Astrocyte of the hippocampus (primary cell): ENCODE measurements at places on chromosomes 3 and 15.

DNA sequence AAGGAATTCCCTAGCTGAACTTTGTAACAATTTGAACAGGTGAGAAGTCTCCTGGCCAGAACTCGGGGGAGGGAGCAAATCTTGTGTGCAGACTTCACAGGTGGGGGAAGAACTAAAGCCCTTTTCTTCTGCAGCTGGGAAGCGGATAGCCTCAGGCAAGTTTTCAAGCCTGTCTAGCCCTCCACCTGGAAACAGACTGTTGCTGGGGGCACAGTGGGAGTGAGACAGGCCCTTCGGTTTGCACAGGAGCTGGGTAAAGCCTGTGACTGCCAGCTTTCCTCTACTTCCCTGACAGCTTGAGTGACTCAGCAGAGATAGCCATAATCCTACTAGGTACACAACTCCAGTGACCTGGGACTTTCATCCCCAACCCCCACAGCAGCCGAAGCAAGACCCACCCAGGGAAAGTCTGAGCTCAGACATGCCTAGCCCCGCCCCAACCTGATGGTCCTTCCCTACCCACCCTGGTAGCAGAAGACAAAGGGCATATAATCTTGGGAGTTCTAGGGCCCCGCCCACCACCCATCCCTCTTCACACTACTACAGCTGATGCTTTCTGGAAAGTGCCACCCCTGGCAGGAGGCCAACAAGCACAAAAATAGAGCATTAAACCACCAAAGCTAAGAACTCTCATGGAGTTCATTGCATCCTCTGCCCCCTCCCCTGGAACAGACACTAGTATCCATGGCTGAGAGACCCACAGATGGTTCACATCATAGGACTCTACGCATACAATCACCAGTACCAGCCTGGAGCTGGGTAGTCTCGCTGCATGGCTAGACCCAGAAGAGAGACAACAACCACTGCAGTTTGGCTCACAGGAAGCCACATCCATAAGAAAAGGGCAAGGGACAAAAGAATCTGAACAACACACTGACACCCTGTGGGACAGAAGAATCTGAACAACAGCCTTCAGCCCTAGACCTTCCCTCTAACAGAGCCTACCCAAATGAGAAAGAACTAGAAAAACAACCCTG is 479.0 kb downstream of the RAP2B start:
- DNase-seq: no peak

- no peak for DNase-seq
Measured at GRCh38 chr3:146712806-146713205, 107.7 kb upstream of the PLSCR5 start.

DNA sequence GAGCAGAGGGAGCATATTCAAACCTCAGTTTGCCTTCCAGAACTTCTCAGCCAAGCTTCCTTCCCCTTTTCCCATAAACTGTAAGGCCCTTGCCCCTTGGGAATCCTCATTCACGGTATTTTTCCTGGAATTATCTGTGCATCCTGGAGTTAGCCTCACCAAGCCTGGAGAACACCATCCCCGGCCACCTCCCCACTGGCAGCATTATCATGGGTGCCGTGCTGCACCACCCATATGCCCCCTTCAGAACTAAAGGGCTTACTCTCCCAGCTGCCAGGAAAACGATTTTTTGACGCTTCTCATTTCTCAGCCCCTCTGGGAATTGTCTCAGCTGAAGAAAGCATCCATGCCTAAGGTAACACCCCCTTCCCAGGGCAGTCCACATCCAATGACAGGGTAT is 20.9 kb upstream of the TBC1D21 start:
- DNase-seq: no peak

DNA sequence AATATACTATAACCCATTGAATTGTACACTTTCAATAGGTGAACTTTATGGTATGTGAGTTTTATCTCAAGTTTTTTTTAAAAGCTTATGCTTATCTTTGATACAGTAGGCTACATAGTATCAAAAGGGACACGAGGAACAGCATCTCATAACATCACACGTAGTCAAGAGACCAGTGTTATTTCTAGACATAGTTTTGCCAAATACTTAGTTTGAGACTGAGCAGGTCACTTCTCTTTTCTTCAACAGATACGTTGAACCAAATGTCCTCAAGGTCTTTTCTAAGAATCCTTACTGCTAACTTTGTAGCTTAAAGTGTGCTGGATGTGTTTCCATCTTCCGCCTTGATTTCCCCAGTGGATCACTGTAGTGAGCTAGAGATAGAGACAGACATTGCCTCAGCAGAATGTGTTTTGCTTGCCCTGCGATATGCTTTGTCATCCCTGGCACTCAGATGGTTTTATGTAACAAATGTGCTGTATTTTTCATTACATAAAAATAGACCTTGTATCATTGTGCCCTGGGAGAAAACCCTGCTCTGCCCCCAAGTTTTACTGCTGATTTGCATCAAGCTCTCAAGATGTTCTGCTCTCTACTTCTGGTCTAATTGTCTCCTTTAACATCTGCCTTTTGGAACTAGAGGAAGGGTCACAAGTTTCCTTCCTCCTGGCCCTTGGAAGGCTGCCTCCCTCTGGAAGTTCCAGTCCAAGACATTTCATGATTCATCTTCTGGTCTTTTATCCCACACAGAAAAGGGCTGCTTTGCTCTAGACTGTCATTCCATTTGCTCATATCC is 426.4 kb upstream of the RGMA start:
- DNase-seq: peak; percentile 37

GRCh38 chr3:53815651-53816050 is 30.6 kb downstream of the CHDH start:
- DNase-seq: no peak

DNA sequence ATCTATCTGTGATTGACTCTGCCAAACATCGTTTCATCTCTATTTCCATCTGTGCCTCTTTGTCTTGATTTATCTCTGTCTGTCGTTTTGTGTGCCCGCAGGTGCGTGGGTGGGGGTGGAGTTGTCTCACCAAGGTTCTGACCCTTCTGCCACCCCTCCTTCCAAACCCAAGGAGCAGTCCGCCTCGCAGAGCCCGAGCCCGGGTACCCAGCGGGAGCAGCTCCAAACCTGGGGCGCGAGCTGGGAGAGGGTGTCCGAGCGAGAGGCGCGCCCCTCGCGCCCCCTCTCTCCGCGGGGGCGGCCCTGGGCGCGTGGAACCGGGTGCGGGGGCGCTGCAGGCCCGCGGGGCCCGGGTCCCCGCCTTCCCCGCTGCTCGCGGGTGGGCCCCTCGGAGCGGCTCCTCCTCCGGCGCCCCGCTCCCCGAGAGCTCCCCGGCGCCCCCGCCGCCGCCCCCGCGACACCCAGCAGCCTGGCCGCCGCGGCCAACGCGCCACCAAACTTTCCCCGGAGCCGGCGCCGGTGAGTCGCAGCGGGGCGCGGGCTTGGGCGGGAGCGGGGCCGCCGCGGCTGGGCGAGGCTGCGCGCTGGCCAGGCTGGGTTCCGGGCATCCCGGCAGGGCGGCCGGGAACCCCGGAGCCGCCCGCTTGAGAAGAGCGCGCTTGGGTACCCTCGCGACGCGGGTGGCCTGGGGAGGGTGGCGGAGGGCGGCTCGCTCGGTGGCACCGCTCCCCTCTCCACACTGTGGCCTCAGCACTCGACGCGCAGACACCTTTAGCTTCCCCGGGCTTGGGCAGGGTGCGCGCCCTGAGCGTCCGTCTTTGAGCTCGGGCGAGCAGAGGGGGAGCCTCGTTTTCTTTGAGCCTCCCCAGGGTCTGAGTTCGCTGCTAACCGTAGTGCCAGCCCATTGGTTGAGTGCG is at the start of gene HRH1:
Gene HRH1, plus strand, starts transcription at position 458 of the 917 bp plus-strand sequence. CDS start 104,545 bp downstream, outside the sequence.
- DNase-seq: peak; percentile 71

- no peak for DNase-seq
Measured at GRCh38 chr3:123819949-123820348, 64.2 kb downstream of the MYLK start.

DNA sequence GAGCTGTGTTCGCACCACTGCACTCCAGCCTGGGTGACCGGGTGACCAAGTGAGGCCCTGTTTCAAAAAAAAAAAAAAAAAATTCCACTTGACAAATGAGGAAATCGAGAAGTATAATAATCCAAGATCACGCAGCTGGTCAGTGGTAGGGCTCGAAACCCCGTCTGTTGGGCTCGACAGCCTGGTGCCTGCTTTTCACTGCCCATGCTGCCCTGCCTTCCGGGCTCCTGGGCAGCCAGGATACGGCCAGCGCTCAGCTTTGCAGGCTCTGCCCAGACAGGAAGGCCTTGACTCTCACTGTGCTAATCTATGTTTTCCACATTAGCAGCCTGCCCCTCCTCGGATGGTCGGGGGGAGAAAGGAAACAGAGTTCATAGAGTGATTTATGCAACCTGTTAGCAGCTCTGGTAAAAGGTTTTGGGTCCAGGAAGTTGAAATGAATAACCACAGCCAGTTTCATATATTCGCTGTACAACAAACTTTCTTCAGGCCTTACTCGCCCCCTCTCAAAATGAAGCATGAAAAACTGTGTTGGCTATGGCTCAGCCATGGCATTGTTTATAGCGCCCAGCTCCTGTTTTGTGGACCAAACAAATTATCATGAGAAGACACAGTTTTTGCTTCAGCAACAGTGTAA is 108.8 kb downstream of the XXYLT1 start:
- DNase-seq: no peak

- DNase-seq: no peak
Measured at GRCh38 chr3:194095464-194095863, 40.5 kb upstream of the HES1 start.

DNA sequence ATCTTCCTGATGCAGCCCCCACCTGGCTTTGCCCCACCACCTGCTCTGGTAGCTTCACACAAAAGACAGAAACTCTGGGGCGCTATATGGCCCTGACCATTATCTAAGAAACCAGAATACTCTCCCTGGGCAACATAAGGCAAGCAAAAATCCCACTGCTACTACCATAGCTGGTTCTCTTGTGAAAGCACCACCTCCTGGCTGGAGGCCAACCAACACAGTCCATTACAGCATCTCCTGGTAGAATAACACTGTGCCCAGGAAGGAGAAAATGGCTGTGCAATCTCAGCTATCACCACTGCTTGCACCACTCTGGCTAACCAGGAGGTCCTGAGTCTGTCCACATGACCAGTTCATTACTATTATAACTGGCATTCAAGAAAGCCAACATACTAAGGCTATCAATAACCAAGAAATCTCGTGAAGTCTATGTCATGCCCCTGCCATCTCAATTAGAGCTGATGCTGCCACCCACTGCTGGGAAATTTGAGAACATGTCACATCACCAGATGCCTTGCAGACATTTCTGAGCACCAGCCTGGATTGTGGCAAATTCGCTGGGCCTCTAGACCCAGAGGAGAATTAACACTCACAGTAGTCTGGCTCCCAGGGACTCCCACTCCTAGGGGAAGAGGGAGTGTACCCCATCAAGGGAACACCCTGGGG is 1114.8 kb downstream of the ROBO2 start:
- no peak for DNase-seq

- no peak for DNase-seq
Measured at GRCh38 chr3:190127195-190127594, 6.5 kb upstream of the P3H2 start.

DNA sequence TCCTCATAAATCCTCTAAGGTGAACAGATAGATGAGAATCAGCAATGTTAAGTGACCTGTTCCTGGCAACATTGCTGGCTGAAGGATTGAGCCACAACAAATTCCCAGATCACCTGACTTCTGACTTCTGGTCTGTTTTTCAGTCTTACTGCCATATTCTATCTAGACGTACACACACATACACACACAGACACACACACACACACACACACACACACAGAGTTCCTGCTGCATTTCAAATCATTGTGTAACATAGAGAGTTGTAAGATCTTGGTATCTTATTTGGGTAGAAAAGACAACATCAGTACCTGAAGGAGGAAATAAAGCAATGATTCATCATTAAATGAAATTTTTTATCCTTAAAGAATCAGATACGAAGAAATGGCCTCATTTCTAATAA is 342.6 kb downstream of the MFSD1 start:
- no peak for DNase-seq

- no peak for DNase-seq
Measured at GRCh38 chr15:90241343-90242192, 7.6 kb downstream of the GDPGP1 start.

DNA sequence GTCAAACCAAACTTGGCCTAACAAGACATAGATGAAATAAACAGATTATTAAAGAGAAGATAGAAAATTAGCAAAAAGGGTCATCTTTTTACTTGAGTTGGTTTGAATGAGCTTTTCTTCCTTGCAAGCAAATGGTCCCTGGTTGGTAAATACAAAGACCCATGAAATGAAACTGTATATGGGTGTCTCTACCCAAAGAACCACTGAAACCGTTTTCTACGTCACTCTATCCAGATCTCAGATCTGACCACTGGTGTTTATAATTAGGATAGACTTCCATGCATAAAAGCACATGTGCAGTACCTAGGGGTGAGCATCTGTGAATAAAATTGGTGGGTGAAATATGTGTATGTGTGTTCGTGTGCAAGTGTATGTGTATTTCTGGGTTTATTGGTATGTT is 73.2 kb downstream of the CLDN11 start:
- DNase-seq: no peak

GRCh38 chr15:94282269-94283250 is 51.2 kb downstream of the MCTP2 start:
- no peak for DNase-seq

DNA sequence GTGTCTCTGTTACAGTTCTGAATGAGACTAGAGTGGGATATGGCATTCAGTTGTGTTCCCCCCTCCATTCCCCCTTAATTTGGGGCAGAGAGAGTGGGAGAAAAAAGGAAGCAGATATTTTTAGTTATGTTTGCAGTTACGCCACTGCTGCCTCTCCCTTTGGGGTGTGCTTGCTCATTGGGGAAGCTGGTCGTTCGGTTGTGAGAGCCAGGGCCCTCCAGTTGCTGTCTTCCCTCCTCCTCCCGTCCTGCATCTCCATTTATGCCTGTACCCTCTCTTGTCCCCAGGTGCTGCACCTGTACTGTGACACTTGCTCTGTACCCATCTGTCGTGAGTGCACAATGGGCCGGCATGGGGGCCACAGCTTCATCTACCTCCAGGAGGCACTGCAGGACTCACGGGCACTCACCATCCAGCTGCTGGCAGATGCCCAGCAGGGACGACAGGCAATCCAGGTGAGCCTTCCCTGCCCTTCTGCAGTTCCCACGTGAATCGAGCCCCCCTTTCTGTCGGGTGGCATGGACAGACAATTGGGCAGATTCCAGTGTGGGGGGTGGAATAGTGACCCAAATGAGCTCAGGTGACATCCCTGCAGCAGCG is 55.8 kb downstream of the TRIM71 start:
- DNase-seq: no peak

DNA sequence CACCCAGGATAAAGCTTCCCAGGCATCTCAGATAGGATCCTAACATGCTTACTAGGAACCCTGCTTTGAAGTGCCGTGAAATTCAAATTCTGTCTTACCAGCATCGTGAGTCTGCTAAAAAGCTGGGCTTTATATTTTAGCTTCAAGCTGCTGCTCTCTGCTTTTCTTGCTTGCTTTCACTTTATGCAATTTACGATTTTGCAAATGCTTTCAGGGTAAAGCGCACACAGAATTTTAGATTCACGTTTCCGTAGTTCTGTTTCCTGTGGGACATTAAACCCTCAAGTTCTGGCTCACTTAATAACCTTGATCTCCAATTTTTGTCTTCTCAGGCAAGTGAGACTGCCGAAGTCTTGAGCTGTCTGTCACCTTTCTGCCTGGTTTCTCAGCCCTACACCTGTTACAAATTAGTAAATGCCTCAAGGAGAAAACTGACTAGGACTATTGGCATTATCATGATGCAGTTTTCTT is 170.5 kb upstream of the TGFBR2 start:
- no peak for DNase-seq
